AG09309 (cell line): ENCODE measurements at places on chromosomes 1 and 21.

DNA sequence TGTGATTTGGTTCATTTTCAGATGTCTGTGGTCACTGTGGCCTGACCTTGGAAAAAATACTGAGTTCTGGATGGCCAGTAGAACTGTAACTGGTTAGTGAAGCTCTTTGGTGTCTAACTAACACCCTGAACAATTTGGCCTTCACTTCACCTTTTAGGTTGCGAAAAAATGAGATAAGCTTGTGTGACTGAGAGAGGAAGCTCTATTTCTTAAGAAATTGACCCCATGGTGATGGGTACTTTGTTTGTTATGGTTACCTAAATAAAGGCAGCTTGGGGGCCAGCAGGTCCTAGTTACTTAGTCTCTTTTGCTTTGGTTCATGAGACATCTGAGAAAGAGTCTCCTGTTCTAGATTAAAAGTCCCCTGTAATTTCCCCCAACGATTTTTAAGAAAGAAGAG is 181.6 kb downstream of the ZNF326 start:
- DNase-seq, result no peak

DNA sequence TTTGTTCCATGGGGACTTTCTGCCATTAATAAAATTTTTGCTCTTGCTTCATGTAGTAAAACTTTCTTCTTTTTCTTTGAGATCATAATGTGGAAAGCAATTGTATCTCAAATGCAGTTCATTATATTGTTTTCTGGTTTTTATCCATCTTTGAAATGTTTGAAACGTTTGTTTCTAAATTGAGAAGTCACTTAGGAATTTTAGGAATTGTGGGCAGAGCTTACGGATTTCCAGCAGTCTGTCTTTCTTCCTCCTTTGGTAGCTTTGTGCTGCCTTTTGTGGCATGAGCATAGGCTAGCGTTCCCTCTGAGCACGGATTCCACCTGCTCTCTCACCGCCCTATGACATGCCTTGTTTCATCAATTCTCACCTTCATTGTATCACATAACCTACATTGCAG is 2.9 kb upstream of the ST6GALNAC5 start:
- DNase-seq, result no peak

DNA sequence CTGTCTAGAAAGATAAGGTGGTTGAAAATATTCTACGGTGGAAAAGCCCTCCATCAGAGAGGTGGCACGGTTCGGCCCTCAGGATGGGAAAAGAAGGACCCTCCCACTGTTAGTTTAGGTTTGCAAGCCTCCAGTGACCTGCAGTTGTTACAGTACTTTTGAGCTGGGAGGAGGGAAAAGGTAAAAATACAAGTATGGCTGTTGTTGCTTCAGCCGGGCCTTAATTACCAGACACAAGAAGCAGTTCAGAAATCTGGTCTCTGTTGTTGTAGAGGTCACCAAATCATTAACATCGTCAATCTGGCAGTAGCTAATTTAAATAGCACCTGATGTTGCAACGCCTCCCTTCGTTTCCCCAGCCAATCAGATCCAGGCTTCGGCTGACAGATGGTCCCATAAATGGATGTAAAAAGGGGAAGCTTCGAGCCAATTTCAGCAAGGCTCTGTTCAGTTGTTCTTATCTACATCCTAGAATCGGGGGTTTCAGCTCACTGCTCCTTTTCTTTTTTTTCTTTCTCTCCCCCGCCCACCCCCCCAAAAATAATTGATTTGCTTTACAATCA is at the start of gene ELAVL4:
Gene ELAVL4, plus strand, starts transcription at position 424 of the 563 bp plus-strand sequence. CDS start 270 bp downstream, outside the sequence.
- no peak for DNase-seq

DNA sequence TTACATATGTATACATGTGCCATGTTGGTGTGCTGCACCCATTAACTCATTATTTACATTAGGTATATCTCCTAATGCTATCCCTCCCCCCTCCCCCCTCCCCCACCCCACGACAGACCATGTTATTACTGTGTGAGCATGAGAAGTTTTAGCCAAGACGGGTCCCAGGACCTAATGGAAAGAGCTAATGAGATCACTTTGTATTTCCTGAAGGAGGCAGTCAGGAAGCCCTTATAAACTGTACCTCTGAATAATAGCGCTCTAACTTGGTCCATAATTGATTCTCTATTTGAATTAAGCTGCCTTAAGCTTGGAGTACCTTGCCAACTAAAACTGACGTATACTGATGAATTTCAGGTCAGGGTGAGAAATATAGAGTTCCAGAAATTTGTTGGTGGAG is 4.1 kb upstream of the NEGR1 start:
- DNase-seq, result no peak

DNA sequence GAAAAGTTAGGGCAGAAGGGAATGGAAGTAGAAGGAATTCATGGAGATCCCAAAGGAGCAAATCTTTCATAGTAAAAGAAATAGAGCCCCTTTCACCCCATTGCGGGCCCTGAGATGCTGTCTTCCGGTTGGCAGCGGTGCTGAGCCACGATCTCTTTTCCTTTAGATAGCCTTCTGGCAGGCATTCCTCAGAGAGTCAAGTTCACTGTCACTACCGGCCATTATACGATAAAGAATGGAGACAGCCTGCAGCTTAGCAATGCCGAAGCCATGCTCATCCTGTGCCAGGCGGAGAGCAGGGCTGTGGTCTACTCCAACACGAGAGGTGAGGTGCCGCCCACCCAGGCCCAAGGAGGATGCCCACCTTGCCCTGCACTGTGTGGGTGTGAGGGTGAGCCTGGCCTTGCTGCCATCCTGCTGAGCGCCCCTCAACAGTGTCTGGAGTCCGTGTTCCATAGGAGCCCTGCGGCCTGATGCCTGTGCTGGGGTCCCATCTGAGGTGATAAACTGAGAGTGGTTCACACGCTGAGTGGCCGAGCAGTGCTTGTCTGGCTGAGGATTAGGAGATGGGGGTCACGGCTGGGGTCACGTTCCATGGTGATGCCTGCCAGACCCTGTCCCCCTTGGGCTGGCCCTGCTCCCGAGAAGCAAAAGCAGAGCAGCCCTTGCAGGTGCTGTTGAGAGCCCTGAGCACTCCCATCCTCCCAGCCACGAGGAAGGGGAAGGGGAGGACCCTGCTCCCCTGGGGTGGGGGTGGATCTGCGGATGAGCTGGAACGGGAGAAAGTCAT is 20.4 kb upstream of the PWP2 start:
- DNase-seq, result no peak

DNA sequence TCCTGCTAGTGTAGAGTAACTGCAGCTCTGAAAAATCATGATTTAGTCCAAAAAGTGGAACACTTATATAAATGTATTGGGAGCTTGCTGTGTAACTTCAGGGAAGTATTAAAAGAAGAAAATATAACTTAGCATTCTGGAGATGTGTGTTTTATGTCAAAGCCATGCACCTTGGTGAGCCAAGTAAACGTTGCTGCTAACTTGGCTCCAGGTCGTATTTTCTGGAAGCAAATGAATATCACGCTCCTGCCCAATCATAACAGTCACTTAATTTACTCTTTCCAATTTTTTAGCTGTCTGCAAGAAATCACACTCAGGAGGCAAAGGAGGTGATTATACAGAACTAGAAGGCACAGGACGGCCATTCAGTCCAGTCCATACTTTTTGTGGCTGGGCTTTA is 61.1 kb downstream of the DOP1B start:
- no peak for DNase-seq

DNA sequence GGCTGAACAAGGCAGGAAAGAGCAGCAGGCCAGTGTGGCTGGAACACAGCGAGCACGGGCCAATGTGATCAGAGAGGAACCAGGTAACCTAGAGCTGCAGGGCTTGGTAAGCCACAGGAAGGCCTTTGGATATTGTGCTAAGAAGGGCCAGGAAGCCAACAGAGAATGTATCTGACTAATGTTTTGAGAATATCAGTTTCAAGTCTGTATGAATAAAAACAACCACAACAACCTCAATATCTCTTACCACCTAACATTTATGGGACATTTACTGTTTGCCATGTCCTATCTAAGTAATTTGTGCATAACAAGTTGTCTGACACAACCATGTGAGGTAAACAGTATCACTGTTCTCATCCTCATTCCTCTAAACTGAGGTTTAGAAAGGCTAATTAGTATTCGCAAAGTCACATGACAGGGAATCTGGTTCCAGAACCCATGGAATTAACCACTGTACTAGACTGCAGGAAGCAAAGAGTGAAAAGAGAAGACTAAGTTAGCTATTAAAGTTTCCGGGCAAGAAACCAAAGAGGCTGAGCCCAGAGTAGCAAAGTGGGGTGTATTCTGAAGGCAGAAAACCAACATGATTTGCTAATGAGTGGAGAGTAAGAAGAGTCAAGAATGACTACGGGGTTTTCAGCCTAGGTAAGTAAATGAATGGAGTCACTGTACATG is 38.9 kb downstream of the SPRTN start:
- DNase-seq, result no peak

- no peak for DNase-seq
These were observed 117.3 kb upstream of the IRF2BP2 start for GRCh38 chr1:234727018-234727940.

DNA sequence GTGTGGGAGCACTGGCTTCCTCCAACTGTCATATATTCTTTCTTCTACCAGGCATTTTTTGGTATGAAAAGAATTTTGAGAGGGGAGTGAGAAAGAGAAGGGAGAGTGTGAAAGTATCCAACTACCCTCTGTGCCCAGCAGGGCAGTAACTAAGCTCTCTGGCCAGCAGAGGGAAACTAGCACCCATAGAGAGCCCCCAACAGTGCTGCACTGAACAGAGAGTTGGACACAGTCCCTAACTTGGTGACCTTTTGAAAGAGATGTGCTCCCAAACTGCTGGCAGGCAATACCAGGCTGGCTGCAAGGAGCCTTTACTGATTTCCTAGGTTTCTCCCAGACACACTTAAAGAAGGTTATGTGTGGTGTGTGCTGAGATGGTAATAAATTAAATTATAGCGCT is 118.8 kb upstream of the PBX1 start:
- DNase-seq, result no peak

DNA sequence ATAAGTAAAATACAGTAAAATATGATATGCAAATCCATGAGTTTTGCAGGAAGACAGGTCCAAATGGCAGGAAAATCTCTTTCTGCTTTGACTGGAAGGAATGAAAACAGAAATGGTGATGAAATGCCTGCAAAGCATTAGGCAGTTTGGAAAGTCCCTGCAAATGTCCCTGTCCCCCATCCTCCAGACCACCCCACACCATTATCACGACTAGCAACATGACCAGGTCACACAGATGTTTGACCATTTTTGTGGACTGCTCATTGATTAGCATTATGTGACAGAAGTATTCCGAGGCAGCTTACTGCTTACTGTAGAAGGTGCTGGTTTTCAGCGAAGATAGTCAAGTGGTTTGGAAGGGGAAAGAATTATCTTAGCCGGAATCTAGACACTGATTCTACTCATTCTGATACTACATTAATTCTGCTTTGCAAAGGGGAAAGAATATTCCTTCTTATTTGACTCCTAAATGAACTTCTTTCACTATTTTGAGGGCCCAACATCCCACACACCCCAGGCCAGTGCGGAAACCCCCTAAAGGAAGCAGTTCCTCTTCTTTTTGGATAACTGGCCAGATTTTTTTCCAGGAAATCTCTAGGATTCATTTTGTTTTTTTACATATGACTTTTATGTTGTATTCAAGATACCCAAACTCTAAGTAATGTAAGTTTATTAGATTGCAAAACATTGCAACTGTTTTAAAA is 9.5 kb upstream of the CR2 start:
- DNase-seq, result no peak

GRCh38 chr1:226976978-226977642 is 37.0 kb downstream of the COQ8A start:
- no peak for DNase-seq

DNA sequence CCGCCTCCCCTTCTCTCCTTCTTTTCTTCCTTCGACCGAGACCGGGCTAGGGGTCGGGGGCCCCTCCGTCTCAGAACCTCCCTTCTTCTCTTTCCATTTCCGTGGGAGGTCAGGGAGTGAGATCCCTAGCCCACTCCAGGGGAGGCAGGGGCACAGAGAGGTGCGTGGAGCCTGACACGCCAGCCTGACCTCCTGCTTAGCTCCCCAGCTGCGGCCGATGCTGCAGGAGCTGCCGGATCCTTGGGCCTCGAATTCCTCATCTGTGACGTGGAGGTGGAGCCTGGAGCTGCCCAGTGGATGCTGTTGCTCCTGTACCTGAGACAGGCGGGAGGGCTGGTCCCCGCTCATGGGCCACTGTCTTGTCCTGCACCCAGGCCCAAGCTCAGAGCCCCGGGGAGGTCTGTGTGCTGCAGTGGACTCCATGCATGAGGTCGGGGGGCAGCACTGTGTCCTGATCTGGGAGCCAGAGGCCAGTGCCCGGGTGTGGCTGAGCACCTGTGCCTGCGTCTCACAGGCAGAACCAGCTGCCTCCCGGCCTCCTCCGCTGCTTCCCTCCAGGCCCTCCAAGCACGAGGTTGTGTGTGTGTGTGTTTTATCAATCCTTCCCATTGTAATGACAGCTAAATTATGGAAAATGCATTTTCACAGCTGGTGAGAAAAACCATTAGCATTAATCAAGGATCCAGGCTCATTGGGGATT is 55.3 kb upstream of the TTC34 start:
- DNase-seq, result no peak

GRCh38 chr1:162361349-162361748 is 15.3 kb downstream of the SPATA46 start:
- no peak for DNase-seq

DNA sequence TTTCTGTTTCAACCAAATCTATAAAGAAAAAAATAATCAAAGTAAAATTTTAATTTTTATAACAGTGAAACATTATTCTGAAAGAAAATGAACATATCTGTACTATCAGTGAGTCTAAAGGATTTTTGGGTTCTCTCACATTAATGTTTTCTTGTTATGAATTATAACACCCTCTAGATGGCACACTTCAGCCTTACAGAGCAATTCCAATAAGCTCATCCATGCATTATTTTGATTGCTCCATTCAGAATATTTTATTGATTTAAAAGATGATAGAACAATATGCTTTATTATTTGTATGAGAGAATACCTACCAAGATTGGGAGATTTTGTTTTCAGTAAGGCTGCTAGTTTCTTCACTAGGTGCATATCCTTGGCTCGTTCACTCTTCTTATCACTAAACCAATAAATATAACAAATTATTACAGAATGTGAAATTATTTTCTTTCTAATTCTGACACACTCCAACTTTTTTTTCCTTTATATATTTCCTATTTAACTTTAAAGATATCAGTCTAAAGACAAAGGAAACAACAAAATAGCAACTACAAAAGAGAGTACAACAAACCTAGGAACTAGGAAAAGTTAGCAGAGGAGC is 82.4 kb downstream of the RAB3GAP2 start:
- no peak for DNase-seq

DNA sequence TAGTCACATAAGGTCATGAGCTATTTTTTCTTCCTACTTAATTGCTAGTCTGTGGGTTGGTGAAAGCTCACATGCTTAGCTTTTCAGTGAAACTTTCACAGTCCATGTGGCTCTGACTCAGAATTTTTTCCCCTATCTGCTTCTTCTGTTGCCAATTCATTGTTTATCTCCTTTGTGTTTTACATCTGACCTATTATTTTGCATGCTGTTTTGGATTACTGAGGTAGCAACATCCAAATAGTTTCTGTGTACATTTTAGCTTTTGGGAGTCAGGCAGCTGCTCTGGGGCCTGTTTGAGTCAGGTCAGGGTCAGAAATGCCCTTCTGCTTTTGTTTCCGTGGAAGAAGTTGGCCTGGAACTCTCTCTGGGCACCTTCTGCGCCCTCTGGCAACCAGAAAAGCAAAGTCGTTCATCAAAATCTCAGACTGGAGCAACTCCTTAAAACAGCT is 40.0 kb downstream of the ROR1 start:
- no peak for DNase-seq
